ENCODE measurements at places on chromosomes 7 and 10. TPM values are rescaled to one million over a fixed set of nuclear protein-coding genes. Genes with fewer than 3 reads are reported as not detected.

The CRHR2 gene
- total RNA-seq = not detected

The OR2A12 gene
- not detected for total RNA-seq

The PRTFDC1 gene
- 10.2 TPM for total RNA-seq

The NEURL1 gene
- total RNA-seq = 1.7 TPM

The ADARB2 gene
- total RNA-seq = not detected

The CUEDC2 gene
- 51.4 TPM for total RNA-seq

The EPC1 gene
- 148 TPM for total RNA-seq

The CPED1 gene
- total RNA-seq = 2.2 TPM
